ENCODE measurements at places on chromosomes 4 and X.
A peak's percentile ranks its signal among the peaks of the same experiment; 100 is the strongest.

DNA sequence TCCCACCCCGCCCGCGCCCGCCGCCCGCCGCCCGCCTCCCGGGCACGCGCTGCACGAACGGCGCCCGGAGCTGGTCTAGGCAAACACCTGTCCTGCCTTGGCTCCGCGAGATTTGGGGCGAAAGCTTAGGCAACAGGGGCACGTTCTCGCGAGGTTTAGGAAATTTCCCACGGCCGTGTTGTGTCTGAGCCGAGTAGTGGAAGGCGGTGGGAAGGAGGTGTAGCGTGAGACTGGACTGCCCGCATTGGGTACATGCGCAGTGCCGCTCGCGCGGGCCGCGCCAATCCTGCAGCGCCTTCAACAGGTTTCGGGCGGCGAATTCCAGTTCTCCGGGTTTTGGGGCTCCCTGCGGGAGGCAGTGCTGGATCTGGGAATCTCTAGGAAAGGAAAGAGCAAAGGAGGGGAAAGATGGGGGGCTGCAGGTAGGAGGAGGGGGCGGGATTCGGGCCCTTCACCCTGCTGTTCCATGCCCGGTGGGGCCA, 1.3 kb upstream of the RBPJ start:
- peak; percentile 98 for DNase-seq

GRCh38 chr4:94636004-94636403, 121.8 kb upstream of the BMPR1B start:
- no peak for DNase-seq

- no peak for DNase-seq
Observed at GRCh38 chrX:141924293-141924692, 20.6 kb downstream of the MAGEC1 start.

DNA sequence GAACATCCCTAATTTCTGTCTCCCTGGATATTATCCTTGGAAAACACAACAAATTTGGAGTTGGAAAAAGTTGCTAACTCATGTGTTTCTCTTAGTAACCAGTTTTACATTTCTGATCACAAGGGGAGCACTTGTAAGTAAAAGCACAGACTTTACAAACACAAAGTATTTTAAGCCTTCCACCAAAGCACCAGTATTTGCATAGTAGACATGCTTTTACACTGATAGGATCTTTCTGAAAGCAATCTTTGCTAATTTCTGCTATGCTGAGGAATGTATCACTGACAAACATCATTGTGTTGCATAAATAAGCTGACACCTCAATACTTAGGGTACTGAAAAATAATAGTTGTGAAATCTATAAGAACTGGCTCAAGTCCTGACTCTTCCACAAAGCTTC, 100.6 kb downstream of the MID1 start:
- no peak for DNase-seq

- no peak for DNase-seq
Observed at GRCh38 chrX:77446908-77447652, at the start of gene FGF16. Gene FGF16 (plus strand): TSS chrX:77447389. CDS start chrX:77447675, 286 bp downstream.

GRCh38 chrX:54325077-54325476, 32.8 kb downstream of the WNK3 start:
- DNase-seq, result no peak

- DNase-seq, result no peak
Observed at GRCh38 chr4:41217374-41217773, 3.0 kb upstream of the APBB2 start.

GRCh38 chr4:7872264-7872771, 67.3 kb downstream of the AFAP1 start:
- no peak for DNase-seq

DNA sequence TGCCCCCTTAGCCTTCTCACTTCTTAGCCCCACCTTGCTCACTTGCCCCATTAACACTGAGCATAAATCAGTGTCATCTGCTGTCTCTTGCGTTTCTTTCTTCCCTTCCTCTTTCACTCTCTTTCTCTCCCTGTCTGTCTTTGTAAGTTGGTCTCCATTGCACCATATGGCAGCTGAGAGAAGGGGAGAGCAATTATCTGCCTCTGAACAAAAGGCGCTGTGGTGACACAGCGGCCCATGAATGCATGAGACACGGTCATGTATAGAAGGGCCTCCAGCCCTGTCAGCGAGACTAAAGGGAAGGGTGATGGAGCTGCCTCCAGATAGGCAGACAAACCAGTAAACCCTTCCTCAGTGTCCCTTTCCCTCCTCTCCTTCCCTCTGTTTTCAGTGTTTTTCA, 88.8 kb upstream of the PCDH18 start:
- no peak for DNase-seq

DNA sequence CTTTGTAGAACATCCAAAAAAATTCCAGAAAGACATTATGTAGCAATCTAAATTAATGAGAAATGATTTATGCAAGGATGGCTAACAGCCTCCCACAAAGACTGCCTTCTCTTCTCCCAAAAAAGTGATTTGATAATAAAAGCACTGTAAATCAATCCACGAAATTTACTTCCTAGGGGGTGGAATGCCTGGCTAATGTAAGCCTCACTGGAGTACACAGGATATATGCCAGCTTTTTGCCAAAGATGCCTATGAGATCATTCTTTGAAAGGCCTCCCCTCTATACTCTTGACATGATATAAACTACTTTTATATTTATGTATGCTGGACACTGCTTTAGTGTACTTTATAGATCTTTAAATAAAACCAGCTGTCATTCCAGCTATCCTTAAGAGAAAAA, 211.1 kb downstream of the ADAMTS3 start:
- DNase-seq, result no peak
